Progenitor cell of endocrine pancreas (in vitro differentiated cells): ENCODE measurements at places on chromosomes 3 and 15.

DNA sequence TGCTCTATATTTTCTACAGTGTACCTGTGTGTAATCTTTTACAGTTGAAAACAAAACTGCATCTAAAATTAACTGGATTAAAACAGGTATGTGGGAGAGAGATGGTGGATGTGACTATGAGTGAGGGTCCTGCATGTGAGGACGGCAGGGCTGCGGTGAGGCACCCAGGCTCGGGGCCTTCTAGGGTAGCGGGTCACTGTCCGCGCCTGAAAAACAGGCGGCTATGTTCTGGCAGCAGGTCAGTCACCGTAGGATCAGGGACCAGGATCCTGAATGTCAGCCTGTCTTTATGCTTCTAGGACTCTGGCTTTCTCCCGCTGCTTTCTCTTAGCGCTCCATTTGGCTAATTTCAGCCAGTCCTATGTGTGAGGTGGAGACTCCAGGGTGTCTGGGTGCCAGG lies 12.6 kb downstream of the TMEM40 start:
- DNase-seq, result no peak

DNA sequence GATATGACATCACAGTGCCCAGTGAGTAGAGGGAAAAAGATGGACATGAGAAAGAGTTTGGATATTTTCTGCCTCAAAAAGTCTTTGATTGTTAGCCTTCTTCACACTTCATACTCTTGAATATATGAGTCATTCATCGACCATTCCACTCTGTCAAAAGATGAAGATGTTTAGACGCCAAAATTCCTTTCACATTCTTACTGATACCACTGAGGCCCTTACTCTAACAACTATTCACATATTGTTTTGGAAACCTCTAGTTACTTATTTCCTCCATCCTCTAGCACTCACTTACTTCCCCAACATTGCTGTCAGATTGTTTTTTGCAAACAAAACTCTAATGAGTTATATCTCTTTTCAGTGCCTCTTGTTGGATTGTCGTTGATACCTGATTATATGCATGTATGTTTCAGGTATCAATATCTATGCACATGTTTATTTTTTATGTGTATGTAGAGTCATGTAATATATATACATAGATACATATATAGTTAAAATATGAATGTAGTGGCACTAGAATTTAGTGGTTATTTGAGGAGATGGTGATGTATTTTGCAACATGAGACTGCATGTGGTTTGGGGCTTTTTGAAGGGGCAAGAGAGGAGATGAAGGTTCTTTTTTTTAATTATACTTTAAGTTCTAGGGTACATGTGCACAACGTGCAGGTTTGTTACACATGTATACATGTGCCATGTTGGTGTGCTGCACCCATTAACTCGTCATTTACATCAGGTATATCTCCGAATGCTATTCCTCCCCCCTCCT lies 40.0 kb upstream of the OR5H6 start:
- no peak for DNase-seq

- DNase-seq, result peak; percentile 86
Measured at GRCh38 chr3:192727032-192727847, at the start of gene FGF12. TSS of gene FGF12 (minus strand) at chr3:192727541.

DNA sequence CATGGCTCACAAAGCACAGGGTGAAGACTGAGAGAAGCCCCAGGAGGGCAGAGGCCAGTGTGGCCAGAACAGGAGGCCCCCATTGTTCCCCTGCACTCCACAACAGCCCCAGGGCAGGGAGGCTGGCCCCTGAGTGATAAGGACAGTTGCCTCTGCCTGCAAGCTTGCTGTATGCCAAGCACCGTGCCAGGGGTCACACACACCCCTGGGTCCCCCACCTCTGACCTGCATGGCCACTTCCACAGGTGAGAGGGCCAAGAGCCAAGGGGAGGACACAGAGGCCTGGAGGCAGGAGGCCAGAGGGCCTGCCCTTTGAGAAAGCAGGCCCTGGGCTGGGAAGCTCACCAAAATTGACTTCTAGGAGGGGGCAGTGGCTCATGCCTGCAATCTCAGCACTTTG lies 23.7 kb downstream of the ATRIP start:
- no peak for DNase-seq

DNA sequence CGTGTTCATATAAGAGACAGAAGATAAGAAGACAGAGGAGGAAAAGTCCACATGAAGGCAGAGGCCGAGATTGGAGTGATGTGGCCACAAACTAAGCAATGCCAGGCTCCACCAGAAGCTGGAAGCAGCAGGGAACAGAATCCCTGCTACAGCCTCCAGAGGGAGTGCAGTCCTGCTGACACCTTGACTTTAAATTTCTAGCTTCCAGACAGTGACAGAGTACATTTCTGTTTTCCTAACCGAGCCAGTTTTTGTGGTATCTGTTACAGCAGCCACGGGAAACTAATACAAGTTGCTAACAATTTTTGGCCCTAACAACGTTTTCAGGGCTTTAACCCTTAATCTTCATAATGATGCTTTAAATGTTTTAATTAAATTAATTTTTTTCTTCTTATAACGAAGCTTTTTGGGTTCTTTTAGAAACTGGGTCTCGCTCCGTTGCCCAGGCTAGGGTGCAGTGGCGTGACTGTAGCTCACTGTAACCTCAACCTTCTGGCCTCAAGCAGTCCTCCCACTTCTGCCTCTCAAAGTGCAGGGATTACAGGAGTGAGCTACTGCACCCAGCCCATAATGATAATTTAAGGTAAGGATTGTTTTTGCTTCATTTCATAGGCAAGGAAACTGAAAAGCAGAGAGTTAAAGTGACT lies 202.3 kb upstream of the PROK2 start:
- no peak for DNase-seq

- no peak for DNase-seq
Measured at GRCh38 chr3:119562307-119562961, 3.0 kb upstream of the CD80 start.

DNA sequence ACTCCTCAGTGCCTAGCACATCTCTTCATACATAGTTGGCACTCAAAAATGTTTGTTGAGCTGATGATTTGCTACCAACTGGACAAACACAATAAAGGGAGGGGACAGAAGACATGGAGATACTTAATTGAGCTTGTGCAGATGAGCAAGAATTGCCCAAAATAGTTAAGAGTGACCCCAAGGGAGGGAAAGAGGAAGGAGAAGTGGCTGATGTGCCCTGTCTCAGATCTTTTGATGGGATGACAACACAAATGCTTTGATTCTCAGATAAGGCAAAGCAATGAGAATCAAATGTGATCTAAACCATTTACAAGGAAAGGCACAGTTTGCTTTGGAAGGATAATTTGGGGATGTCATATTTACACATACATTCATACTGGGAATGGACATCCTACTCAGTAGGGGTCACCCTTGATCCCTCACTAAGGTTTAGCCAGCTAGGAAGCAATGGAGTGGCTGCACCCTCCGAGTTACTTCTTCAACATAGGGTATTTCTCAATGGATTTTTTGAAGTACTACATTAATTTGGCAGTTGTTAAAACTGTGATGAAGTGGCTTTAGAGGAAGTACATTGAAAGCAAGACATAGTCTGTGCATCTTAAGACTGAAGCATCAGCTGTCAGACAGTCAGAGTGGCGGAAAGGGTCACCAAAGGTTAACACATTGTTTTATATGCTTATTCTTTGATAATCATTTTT lies 21.9 kb upstream of the SSR3 start:
- no peak for DNase-seq

DNA sequence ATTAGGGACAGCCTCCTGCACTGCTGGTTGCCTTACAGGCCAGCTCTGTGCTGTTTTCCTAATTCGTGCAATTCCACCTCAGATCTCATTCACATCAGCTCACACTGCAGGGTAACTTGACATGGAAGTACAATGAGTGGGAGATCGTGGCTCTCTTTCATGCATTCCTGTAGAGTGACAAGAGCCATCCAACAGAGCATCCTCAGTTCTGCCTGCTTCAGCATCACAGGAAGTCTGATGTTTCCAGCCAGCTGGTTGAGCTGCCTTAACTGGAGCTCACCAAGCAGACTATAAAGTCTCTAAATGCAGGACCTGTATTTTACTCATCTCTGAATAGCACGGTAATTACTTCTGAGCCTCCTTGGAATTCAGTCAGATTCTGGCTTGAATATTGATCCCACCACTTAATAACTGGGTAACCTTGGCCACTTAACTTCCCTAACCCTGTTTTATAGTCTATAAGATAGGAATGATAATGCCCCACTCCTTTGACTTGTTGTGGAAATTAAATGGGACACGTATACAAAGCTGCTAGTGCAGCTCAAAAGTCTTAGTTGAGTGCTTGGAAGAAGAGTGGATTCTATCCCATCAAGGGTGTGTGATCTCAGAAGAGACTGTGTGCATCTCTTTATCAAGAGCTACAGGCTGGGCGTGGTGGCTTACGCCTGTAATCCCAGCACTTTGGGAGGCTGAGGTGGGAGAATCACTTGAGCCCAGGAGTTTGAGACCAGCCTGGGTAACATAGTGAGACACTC lies 1.4 kb upstream of the DIS3L start:
- DNase-seq, result no peak
